ENCODE measurements at places on chromosomes 11 and 22. TPM values are rescaled to one million over a fixed set of nuclear protein-coding genes. Genes with fewer than 3 reads are reported as not detected.

Gene MORC2
- total RNA-seq, result 22.9 TPM

Gene RTN4R
- total RNA-seq, result 41.7 TPM

Gene P2RY6
- not detected for total RNA-seq

Gene RAD9A
- 38.4 TPM for total RNA-seq

Gene PHOX2A
- not detected for total RNA-seq

Gene C22orf31
- not detected for total RNA-seq

Gene RAG2
- not detected for total RNA-seq

Gene SEPTIN5
- not detected for total RNA-seq

Gene OR10AG1
- not detected for total RNA-seq

Gene RBFOX2
- total RNA-seq, result 43.0 TPM

- no peak for DNase-seq
Measured at GRCh38 chr11:73752903-73753302, 8.0 kb downstream of the RAB6A start.

DNA sequence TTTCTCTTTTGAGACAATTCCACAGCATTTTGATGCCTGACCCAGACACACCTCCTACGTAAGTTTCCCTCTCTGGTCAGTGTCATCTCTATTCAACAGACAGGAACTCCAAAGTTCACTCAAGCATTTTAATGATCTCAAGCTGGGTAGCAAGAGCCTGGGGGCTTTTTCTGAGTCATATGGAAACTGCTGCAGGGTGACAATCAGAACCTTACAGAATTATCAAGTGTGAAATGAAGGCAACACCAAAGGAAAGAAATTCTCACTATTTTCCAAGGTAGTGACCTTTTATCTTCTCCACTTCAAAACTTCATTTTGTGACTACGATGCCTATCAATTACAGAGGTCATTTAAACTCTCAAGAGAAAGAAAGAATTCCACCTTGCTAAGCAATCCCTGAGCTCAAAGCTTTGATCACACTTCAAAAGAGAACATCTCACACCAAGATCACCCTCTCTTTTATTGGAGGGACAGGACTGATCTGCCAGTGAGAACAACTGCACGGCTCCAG, 229.0 kb upstream of the ZC3H12C start:
- DNase-seq, result no peak

GRCh38 chr22:28112190-28112544, 193.1 kb upstream of the PITPNB start:
- DNase-seq, result no peak

- no peak for DNase-seq
Measured at GRCh38 chr11:134248910-134249480, 4.2 kb downstream of the THYN1 start.

DNA sequence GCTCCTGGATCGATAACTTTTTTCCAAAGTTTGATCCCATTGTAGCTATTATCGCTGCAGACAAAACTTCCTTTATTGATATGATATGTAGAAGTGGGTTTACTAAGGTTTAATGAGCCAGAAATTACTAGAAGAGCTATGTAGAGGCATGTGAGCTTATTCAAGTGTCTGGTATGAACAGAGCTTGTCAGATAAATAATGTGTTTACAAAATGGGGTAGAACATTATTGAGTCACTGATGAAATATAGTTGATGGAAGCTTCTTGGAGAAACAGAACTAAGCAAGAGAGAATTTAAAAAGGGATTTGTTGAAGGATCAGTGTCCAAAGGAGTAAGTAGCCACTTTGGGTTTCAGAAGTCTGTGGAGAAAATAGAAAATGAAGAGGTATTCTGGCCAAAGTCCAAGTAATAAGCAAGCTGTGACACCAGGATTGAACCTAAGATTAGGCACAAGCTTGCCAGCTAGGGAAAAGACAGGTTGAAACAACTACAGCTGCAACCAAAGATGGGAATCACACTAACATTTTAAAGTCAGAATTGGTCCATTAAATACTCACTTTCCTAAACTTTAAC, 104.3 kb downstream of the MAML2 start:
- DNase-seq, result no peak

GRCh38 chr22:42190274-42190673, 59.7 kb upstream of the CYP2D6 start:
- DNase-seq, result no peak

- no peak for DNase-seq
Measured at GRCh38 chr22:48794906-48795305, 1032.8 kb downstream of the BRD1 start.

DNA sequence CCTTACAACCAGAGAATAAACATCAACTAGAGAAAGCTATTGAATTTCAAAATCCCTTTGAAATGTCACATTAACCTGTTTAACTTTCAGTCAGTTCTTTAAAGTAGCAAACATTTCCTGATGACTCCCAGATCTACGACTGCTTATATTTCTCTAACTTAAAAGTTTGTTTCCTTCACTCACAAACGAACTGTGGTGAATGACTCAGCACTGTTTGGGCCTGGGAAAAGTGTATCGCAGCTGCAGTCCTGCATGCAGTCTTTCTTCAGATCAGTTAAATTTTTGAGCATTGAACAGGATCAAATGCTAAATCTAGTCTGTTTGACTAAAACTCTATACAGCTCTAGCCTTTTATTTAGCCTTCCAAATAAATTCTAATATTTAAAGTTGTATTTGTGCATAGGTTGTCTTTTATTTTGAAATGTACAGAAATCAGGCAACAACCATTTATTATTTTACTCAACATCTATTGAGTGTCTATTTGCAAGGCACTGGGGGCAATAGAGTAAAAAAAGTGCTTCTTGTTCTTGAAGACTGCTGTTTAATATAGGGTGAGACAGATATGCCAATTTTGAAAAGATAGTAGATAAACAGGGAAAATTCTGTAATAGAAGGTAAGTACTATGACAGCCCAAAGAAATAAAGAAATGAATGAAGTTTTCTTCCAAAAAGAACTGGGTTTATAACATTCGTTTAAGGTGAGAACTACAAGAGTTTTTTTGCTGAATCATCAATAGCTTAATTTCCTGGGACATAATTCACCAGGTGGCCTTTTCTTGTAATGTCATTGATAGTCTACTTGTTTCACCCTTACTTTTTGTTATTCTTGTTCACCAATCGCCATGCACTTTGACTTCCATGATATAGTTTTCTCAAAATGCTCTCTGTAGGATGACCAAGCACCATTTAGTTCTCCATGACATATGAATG, 235.4 kb downstream of the METTL15 start:
- peak; percentile 77 for DNase-seq

DNA sequence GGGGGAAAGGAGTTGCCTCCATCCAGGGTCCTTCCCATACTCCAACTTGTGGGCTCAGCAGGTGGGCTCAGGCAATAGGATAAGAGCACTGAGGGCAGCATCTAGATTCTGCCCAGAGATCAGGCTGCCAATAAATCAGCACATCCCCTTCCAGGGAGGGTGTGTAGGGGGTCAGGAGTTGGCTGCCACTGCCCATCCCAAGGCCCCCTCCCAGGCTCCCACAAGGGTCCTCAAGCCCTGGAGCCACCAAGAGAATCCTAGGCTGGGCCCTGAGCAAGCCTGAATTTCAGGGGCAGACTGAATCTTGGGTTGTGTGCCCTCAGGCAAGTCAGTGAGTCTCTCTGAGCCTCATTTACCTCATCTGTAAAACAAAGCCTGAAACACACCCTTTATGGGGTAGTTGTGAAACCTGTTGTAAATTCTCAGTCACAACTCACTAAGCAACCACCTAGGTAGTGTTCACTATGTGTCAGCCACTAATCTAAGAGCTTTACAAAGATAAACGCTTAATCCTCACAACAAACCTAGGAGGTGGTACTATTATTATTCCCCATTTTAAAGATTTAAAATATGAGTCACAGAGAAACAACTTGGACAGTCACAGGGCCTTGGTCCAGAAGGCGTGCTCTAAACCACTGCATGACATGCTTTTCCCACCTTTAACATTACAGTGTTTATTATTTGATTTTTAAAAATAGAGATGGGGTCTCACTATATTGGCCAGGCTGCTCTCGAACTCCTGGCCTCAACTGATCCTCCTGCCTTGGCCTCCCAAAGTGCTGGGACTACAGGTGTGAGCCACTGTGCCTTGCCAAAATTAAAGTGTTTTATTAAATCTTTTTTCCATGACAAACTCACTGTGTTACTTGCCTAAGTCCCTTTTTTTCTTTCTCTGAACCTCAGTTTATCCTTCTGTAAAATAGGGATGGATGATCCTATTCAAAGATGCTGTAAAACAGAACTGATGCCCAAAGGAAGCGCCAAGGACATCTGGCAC, 36.2 kb downstream of the LMO1 start:
- no peak for DNase-seq

- no peak for DNase-seq
Measured at GRCh38 chr11:41382927-41383326, 76.5 kb downstream of the LRRC4C start.

- peak; percentile 63 for DNase-seq
Measured at GRCh38 chr11:130023204-130023603, 20.6 kb upstream of the PRDM10 start.

DNA sequence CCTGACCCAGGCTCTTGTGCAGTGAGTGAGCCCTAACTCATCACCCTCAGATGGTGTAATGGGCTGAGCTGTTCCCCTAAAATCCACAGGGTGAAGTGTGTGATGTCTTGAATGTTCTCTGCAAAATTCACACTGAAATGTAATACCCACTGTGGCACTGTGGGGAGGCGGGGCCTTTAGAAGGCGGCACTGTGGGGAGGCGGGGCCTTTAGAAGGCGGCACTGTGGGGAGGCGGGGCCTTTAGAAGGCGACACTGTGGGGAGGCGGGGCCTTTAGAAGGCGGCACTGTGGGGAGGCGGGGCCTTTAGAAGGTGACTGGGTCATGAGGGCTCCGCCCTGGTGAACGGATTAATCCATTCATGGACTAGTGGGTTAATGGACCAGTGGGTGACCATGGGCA, 33.0 kb downstream of the CHID1 start:
- peak; percentile 86 for DNase-seq

- DNase-seq, result peak; percentile 87
Measured at GRCh38 chr22:20456064-20456721, 18.6 kb upstream of the SCARF2 start.

- DNase-seq, result no peak
Measured at GRCh38 chr22:42910221-42910942, 53.3 kb upstream of the ARFGAP3 start.

DNA sequence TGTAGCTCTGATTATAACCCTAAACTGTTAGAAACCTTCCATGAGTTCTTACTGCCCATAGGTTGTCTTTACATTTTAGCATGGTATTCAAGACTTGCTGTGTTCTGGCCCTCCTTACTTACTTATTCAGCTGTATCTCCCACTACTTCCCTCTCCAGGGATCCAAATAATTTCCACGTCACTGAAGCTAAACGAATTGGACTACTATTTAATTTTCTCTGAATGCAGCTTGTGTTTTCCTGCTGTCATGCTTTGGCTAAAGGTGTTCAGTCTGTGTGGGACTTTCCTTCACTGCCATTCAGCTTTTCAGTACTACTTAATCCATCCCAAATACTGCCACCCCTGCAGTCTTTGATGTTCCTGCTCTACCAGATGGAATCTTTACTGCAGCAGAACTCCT, 88.3 kb downstream of the UVRAG start:
- no peak for DNase-seq

GRCh38 chr11:126212089-126212660, 593 bp downstream of the FAM118B start:
- DNase-seq, result no peak

Measured in HT-29 (cell line).